Osteoblast (primary cell): ENCODE measurements at places on chromosomes 1 and 21. TPM values are rescaled to one million over a fixed set of nuclear protein-coding genes. Genes with fewer than 3 reads are reported as not detected.
A peak's percentile ranks its signal among the peaks of the same experiment; 100 is the strongest.

GRCh38 chr1:89754518-89754917 lies 66.3 kb upstream of the LRRC8D start:
- no peak for DNase-seq

The LDLRAD1 gene
- not detected in 2 replicates for total RNA-seq

The INSRR gene
- total RNA-seq: 0.29 and 0.36 TPM in 2 replicates

DNA sequence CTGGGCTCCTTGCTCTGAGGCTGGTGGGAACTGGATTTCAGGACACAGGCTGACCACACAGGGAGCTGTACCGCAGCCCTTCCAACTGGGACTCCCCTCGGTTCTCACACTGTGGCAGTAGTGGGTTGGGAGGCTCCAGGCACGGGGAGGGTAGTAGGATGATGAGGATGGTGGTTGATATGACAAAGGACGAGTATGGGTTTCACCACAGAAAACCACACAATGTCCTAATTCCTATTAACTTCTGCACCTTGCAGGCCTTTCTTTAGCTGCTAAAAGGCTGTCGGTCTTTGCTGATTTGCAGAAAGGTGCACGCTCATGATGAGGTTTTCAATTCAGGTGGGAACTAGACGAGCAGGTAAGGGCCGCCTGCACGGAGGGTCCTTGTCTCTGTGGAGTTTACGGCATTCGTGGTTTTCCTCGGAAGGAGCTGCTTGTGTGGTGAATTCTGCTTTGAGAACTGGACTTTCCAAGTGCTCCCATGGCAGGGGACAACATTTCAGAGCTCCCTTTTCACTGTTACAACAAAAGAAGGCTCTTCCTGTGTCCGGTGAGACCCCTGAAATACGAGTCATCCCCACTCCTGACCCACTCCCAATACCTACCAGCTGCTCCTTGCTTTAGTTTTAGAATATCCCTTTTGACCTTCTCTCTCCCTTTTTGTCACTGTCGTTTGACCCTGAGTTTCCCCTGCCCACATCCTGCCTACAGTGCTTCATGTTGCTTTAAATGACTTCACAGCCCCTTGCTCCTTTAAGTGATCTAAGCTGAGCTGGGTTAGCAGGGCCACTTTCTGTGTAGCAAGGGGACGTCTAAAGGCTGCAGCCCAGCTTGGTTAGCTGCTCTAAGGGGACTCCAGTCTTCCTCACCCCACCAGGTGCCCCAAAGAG lies 125.1 kb downstream of the MRPS6 start:
- DNase-seq: peak; percentile 79

- peak; percentile 88 for DNase-seq
These were observed 11.0 kb downstream of the IBA57 start for GRCh38 chr1:228176461-228177182.

- no peak for DNase-seq
These were observed 52.9 kb downstream of the NFIA start for GRCh38 chr1:61135291-61135690.

DNA sequence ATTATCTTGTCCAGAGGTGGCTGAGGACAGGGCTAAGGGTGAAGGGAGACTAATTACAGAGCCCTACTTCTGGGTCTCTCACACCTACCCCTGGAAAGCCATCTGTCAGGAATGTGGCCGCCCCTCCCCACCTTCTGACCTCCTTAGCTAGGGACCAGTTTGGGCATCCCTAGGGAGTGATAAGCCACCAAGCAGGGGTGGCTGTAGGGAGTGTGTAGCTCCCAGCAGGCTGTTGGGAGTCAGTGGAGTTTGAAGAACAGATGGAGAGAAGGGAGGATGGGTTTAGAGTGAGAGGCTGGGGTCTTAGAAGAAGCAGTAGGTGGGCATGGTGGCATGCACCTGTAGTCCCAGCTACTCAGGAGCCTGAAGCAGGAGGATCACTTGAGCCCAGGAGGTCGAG lies 808 bp upstream of the SERINC2 start:
- peak; percentile 65 for DNase-seq

DNA sequence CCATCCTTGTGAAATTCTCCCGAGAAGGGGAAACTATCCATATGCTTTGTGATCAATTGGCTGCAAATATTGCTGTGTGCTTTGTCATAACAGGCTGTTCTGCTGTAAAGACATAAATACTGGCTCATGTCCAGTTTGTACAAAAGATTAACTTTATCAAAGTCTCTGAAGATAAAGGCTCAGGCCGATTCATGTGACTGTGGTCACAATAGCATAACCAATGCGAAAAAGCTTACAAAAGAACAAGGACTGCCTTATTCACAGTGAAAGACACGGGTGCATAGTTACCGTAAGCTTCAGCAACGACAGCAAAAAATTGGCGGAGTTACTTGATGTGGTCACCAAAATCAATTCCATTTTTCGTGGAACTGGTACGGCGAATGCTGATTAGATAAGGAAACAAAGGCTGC lies 173.6 kb upstream of the CHRM3 start:
- DNase-seq: no peak

The SLAMF9 gene
- not detected in 2 replicates for total RNA-seq

- no peak for DNase-seq
These were observed 12.4 kb upstream of the ZNF691 start for GRCh38 chr1:42833981-42834380.

GRCh38 chr1:9388335-9389180 lies 95.9 kb downstream of the SPSB1 start:
- DNase-seq: peak; percentile 96

GRCh38 chr1:93876244-93876643 lies 2.8 kb downstream of the DNTTIP2 start:
- DNase-seq: no peak

The TSPEAR gene
- total RNA-seq: not detected in 2 replicates

- no peak for DNase-seq
These were observed 9.5 kb downstream of the ST6GALNAC5 start for GRCh38 chr1:76876655-76877395.

GRCh38 chr1:51512120-51512519 lies 6.9 kb downstream of the EPS15 start:
- DNase-seq: no peak

- peak; percentile 71 for DNase-seq
These were observed 49.2 kb upstream of the COL24A1 start for GRCh38 chr1:86205741-86206140.

DNA sequence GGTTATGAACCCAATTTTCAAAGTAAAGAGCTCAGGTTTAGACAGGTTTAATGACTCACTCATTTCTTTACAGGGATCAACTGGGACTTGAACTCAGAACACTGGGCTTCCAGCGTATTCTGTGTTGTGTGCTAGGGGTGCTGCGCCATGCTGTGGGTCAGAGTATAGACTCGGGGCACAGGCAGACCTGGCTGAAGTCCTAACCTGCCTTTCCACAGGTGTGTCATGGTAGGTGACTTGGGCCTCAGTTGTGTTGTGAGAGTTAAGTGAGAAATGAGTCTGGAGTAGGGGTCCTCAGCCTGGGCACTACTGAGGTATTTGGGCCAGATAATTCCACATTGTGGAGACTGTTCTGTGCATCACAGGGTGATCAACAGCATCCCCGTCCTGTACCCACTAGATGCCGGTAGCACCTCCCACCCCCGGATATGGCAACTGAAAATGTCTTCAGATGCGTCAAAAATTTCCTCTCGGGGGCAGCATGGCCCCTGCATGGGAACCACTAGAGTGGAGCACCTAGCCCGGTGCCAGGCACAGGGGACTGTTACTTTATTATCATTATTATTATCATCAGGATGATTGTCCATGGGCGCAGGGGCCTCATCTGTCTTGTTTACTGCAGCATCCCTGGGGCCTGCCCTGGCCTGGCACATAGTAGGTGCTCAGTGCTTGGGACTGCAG lies 575.5 kb downstream of the PTPRU start:
- DNase-seq: no peak

The IQGAP3 gene
- total RNA-seq: 2.9 and 3.5 TPM in 2 replicates

DNA sequence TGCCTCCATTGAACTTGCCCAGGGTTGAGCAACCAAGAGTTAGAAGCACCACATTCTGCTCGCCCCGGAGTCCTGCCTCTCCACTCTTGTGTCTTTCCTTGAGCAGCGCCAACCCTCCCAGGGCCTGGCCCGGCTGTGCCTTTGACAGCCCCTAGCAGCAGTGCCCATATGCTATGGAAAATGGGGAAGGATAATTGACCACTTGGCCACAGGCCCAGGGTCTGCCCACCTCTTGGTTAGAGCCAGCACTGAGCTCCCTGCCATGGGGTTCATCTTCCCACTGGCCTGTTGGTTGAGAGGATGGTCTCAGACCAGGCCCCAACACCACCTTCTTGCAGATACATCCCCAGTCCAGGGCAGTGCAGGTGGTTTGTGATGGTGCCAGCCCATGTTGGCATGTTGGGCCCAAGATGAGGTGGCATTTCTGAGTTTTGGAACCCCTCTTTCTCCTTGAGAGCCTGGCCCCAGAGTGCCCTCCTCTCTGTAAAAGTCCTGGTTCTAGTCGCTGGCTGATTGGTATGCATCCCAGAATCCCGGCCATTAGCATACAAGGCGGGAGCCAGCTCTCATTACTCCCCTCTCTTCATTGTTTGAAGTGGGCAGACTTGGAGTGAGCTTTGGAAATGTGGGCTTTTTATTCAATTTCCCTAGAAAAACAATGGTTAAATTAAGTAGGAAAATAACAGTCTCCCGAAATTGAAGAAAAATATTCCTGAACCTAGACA lies 7.6 kb downstream of the ARHGEF10L start:
- DNase-seq: no peak

DNA sequence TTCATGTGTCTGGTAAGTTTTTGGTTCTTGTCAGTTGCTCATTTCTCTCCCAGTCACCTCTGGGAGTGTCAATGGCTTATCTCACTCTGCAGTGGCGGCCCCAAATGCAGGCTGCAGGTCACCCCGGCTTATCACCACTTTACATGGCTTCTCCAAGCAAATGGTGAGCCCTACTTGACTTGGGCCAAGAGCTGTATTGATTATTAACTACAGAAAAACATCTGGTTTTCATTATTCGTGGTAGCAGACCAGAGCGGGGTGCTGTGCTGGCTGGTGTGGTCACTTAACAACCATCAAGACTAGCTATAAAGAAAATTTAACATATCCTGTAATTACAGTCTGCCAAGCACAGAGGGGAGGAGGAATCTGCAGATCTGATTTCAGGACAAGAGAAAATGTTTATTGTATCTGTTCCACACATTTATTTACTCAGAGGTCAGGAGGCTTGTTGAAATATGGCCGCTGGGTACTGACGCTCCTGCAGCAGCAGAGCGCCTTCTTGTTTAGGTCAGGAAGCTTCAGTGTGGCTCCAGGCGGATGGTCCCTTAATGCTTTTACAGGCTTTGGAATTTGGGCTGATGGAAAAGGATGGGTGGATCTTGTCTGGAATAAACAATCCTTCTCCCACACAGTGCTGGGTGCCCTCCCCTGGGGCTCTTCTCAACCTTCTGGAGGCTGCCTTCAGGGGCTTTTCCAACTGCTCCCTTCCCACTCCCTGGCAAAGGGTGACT lies 87.8 kb downstream of the HLX start:
- DNase-seq: no peak

GRCh38 chr1:81114191-81114590 lies 686.5 kb upstream of the ADGRL2 start:
- no peak for DNase-seq

- DNase-seq: no peak
These were observed 19.2 kb downstream of the SNRPE start for GRCh38 chr1:203880606-203881005.

DNA sequence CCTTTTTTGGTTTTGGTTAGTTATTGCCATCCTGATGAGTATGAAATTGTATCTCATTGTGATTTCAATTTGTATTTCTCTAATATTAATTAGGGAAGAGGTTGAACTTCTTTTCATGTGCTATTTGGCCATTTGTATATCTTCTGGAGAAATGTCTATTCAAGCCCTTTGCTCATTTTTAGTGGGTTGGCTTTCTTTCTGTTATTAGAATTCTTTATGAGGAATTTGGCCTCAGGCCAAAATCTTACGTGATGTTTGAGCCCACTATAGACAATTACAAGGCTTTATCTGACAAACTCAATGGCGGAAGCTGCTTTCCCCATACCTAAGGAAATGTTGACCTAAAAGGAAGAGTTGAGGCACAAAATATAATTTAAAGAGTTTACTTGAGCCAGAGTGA lies 32.9 kb downstream of the IVNS1ABP start:
- DNase-seq: no peak

DNA sequence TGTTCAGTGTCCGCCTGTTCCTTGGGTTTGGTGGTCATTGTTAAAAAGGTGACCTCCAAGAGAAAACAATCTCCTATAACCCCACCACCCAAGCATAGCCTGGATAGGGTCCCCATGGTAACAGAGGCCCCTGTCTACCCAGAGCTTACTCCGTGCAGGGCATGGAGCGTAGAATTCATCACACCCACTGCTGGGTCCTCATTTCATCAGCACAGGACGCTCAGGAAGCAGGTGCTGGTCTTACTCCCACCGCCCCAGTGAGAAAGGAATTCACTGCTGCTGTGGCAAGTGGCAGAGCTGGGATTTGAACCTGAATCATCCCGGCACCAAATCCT lies 37.0 kb downstream of the ARHGEF10L start:
- DNase-seq: no peak

GRCh38 chr1:192574073-192574472 lies 1.5 kb upstream of the RGS1 start:
- DNase-seq: no peak

DNA sequence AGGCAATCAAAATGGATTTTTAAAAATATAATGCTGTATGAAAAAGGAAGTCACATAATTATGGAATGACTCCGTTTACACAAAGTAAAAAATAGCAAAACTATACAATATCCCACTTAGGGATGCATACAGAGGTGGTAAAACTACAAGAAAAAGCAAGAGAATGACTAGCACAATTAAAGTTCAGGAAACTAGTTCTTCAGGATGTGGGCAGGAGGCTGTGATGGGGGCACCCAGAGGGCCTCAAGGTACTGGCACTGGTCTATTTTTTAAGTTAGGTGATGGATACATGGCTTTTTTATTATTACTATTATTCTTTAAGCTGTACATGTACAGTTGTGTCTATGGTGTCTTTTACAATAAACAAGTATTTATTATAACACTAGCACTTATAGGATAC lies 1.4 kb upstream of the ZC3H12A start:
- DNase-seq: peak; percentile 66

The TSPAN2 gene
- 1.4 and 2.1 TPM in 2 replicates for total RNA-seq

DNA sequence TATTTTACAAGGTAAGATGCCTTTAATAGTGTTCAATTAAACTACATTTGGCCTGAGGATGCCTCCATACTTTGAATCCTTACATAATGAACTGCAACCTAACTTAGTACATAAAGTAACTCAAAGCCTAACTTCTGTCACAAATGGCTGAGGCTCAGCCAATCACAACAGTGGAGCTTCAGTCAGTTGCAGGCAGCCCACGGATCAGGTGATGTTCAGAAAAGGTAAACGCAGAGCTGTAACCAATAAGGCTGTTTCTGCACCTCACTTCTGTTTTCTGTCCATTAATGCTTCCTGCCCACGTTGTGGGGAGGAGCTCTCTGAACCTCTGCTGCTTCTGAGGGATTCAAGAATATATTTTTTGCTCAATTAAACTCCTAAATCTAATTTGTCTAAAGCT lies 94.8 kb upstream of the KIAA0040 start:
- no peak for DNase-seq

- DNase-seq: peak; percentile 87
These were observed 5.8 kb upstream of the SDHB start for GRCh38 chr1:17059391-17060305.

- peak; percentile 92 for DNase-seq
These were observed 624 bp downstream of the SLC41A1 start for GRCh38 chr1:205812271-205812877.

The DNASE2B gene
- total RNA-seq: not detected in 2 replicates

- DNase-seq: no peak
These were observed 62.7 kb downstream of the SYT6 start for GRCh38 chr1:114090738-114091505.

The KIF26B gene
- total RNA-seq: 22.1 and 28.6 TPM in 2 replicates
